Activated T-cell treated with anti-CD3 and anti-CD28 coated beads, Interleukin-2, amount 50 U/mL, for 48 hours (primary cell): ENCODE measurements at places on chromosomes 6 and 20.
A peak's percentile ranks its signal among the peaks of the same experiment; 100 is the strongest.

- no peak for DNase-seq
Observed at GRCh38 chr6:139777202-139777970, 402.9 kb upstream of the CITED2 start.

DNA sequence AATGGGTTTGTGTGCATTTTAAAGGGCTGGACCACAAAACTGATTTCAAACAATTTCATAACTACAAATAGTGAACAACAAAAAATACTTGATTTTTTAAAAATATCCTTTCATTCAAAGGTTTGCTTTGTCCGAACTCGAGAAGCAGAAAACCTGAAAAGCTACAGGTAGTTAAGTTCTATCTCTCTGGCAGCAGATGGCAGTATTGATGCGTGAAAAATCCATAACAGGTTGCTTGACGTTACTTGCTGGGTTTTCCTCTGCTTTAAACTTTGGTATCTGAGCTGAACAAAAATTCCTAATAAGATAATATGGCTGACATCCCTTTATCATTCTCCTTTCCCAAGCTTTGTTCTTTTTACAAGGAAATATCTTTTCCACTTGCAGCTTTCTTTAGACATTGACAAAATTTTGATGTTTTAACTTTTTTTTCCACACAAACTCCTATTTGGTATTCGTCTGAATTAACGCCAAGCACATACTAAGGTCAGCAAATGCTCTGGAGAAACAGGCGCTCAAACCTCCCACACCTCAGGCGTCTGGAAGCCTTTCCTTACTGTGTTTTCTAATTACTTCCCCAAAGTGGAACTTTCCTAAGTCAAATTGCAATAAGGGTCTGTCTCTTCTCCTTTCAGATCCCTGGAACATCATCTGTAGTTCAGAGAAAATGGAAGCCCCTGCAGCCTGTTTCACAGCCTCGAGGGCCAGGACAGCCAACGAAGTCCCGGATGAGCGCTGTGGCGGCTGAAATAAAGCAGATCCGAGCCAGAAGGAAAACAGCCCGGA is 50.3 kb upstream of the GFRAL start:
- DNase-seq = no peak

DNA sequence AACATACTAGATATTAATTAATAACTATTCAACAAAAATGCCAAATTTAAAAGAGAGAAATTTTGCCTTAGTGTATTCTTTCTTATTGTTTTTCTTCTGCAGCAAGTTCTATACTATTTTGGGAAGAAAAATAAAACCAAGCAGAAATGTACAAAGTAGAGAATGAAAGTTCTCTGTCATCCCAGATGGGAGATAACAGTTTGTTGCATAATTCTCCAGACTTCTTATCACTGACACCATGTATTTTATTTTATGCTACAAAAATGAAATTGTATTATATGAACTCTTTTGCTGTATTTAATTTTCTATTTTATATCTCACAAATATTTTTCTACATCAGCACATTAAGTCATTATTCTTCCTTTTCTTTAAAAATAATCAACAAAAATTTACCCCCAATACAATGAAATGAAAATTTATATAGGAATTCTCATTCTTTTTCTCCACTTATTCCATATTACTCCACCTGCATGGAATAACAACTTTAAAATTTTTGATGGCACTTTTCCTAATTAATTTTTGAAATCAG is 18.2 kb downstream of the TMEM244 start:
- DNase-seq = no peak

GRCh38 chr6:109781001-109781400 is 89.9 kb downstream of the FIG4 start:
- no peak for DNase-seq

DNA sequence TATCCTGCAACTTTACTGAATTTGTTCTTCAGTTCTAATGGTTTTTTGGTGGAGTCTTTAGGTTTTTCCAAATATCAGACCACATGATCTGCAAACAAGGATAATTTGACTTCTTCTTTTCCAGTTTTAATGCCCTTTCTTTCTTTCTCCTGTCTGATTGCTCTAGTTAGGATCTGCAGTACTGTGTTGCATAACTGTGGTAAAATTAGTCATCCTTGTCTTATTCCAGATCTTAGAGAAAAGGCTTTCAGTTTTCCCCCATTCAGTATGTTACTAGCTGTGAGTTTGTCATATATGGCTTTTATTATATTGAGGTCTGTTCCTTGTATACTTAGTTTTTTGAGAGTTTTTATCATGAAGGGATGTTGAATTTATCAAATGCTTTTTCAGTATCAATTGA is 4.3 kb downstream of the MICA start:
- no peak for DNase-seq

- DNase-seq = no peak
Observed at GRCh38 chr6:107546691-107547450, 57.0 kb downstream of the SOBP start.

- no peak for DNase-seq
Observed at GRCh38 chr20:1671891-1672669, 14.5 kb upstream of the SIRPG start.

- no peak for DNase-seq
Observed at GRCh38 chr6:15922510-15923250, 206.2 kb upstream of the MYLIP start.

DNA sequence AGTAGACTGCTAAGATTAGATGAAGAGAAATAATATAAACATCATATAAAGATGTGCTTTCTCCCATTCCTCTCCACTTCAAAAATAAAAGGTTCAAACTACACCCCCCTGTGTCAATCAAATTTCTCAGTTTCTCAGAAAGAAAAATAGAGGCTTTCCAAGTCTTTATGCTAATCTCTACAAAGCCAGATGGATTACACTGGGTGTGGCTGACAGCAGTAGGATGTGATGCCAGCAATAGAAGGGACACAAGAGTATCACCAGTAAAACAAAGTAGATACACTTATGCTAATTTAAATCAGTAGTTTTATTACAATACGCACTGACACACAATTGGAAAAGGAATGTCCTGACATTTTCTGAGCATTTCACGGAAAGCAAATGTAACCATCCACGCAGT is 353.4 kb downstream of the RNGTT start:
- no peak for DNase-seq

- no peak for DNase-seq
Observed at GRCh38 chr6:36337814-36338213, 1.1 kb upstream of the BNIP5 start.

- DNase-seq = no peak
Observed at GRCh38 chr20:62445553-62446340, 18.4 kb upstream of the RBBP8NL start.

- DNase-seq = no peak
Observed at GRCh38 chr6:52305948-52306767, 21.6 kb upstream of the MCM3 start.

GRCh38 chr20:16446991-16447390 is 126.3 kb downstream of the KIF16B start:
- no peak for DNase-seq

DNA sequence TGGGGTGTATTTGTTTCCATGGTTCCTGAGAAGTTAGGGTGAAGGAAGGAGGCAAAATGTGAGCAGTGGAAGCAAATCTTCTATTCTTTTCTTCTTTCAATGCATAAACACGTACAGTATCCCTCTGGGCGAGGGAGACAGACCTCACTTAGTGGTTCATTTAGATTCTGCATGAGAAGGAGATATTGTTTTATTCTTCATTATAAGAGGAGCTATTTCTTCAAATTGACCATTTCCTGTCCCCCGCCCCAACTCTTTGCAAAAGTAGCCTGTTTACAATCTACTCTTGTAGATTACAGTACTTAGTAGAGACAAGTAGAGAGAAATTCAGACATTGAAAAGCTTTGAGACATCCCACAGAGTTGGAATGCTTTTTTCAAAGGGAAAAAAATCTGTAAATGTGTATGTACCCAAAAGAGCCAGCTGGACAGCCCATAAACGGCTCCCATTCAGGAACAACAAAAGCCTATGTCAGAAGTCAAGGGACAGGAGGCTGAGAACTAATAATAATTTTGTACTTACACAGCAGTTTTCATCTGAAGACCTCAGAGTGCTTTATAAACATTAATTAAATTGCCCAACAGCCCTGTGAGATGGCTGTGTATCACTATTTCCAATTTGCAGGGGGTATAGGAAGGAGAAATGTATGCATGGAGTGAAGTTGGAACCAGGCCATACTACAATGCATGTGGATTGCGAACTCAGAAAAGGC is 23.9 kb downstream of the CD83 start:
- no peak for DNase-seq

- DNase-seq = no peak
Observed at GRCh38 chr6:17877196-17877894, 110.1 kb downstream of the KIF13A start.

DNA sequence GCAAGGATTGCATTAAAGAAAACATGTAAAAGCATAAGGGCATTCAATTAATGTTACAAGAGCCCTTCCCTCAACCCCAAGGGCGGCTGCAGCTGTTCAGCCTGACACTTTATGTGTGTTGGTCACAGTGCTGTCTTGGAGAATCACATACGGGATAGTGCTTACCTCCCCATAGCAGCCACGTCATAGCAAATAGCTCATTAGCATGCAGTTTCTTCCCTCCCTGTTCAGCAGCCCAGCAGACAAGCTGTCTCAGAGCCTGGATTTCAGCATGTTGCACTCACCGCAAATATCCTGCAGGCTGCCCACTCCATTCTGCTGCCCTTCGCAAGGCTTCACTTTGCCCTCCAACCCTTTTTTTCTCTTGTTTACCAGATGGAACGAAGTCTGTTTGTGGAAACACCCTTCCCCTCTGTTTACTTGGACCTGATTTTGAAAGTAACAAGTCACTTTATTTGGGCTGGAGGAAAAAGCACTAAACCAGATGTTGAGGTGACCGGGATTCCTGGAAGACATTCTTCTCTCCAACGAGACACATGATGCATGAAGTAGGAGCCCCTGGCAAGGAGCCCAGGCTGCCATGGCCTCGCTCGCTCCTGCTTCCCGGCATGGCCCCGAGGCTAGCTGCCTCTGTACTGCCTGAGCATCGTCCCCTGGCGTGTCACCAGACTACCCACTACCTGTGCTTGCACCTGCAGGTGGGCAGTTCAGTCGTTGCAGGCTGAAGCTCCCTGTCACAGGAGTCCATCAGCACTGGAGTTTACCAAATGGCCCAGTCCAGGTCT is 151.6 kb upstream of the GMDS start:
- DNase-seq = no peak

- peak; percentile 48 for DNase-seq
Observed at GRCh38 chr20:41738604-41739206, 120.5 kb upstream of the CHD6 start.

- peak; percentile 51 for DNase-seq
Observed at GRCh38 chr6:45163952-45164766, 164.0 kb upstream of the RUNX2 start.

- DNase-seq = no peak
Observed at GRCh38 chr20:32848846-32849245, 9.9 kb upstream of the EFCAB8 start.
